ENCODE measurements at places on chromosomes 2 and 18.

DNA sequence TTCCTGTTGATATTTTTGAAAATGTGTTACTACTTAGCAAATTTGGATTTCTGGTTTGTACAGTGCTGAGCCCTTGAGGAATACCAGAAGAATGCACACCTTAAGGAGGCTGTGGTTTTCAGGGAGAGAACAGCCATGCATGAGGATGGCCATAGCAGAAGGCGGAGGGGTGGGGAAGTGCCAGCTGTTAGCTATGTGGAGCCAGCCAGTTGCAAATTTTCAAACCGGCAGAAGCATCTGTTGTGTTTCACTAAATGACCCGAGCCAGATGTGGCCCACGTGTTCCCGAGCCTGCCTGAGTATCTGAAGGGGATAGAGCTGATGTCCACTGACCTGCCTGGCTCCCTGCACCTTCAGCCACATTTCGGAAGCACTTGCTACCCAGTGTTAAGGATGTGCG lies 16.4 kb upstream of the RBM44 start:
- no peak for DNase-seq

DNA sequence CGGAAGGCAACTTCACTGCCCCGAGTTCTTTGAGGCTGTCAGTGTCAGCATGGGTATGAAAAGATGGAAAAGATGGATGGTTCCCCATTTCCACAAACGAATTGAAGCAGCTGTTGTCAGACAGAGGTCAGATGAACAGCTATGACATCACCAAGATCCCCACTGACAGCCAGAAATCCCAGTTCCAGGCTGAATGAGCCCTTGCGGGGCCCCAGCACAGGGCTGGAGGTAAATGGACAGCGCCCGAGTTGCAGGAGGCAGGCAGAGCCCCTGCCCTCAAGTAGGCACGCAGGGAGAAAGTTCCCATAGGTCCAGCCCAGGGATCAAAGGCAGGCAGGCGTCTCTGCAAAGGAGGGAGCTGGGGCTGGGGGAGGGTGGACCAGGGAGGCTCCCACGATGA lies 169.5 kb upstream of the AGAP1 start:
- DNase-seq: no peak

GRCh38 chr2:67215214-67216055 lies 181.7 kb upstream of the ETAA1 start:
- DNase-seq: no peak

DNA sequence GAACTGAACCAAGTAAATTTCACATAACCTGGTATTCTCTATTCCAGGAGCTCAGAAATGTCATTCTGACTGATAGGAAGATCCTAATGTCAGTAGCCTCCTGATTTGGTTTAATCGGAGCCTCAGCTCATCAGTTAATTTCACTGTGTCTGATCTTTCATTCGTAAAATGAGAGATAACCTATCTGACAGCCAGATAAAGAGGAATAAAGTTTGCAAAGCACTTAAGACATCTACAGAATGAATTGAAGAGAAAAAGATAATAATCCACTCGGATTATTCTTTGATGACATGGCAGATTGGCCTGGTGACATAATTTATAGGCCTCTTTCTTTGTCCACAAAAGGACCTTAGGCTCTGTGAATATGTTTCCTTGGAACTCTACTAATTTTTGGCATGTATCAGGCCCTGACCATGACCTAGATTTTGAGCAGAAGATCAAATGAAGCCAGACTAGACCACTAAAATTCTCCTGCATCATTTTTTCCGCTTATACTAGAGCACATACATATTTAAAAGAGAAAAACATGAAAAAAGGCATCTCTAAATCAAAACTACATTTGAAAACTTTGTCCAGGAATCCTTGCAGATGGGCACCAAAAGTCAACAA lies 312.4 kb downstream of the MTX2 start:
- no peak for DNase-seq

Measured in activated gamma-delta T cell treated with Interleukin-2 at 50 U/mL for 16 hours (primary cell).